AG04450 (cell line): ENCODE measurements at places on chromosomes 13 and 19.

GRCh38 chr19:55526216-55527196, 10.4 kb downstream of the SBK2 start:
- DNase-seq, result no peak

DNA sequence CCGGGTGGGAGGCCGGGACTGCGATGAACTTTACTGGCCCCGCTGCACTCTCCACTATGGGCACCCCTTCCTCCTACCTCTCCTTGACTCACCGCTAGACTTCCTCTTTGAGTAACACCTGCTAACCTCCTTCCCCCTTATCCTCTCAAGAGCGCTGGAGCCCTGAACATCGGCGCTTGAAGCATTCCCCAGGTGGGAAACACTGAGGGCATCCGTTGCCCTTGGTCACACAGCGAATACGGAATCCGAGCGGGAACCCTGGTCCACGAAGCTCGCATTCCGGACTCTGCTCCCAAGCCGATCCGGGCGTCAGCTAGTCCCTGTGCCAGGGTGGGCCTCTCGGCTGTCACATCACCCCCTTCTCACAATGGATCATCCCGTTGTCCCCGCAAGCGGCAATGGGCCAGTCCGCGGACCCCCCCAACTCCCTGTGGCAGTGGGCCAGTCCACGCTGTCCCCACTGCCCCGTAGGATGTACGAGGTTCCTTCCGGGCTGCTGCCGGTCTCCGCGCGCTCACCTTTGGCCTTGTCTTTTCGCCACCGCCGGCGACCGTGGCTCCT, 4.2 kb downstream of the LIPE start:
- DNase-seq, result no peak

GRCh38 chr19:45922281-45922680, 7.7 kb upstream of the NANOS2 start:
- no peak for DNase-seq

GRCh38 chr19:45883881-45884681, 1.9 kb downstream of the IRF2BP1 start:
- DNase-seq, result no peak

DNA sequence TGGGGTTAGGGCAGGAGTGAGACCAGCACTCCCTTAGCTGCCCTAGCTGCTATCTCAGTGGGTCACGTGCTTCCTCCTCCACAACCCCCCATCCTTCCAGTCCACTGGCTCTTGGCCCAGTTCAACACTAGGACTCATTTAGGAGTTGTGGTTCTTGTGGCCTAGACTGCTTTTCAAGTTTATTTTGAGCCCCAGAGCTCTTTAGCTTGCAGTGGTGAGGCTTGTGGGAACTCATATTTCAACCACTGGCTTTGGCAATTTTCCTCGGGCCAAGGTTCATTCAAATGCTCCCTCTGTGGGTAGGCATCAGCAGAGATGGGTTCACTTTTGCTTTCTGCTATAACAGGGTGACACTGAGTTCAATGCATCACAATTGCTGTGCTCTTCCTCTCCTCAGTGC, 436.2 kb upstream of the SLITRK5 start:
- DNase-seq, result no peak

GRCh38 chr13:99442273-99442895, 58.9 kb upstream of the TM9SF2 start:
- no peak for DNase-seq

DNA sequence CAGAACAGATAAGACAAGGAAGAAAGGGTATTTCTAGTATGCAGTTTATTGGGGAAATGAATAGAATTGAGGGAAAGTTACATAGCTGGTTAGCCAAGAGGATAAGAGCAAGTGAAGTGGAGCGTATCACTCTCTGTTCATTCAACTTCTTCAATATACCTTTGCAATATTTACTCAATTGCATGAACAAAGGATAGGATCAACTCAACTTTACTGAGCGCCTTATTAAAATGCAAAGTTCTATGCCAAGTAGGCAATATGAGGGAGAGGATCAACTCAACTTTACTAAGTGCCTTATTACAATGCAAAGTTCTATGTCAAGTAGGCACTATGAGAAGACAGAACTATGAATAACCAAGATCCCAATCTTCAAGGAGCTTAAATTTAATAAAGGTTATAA, 43.9 kb downstream of the ZC3H13 start:
- DNase-seq, result no peak

DNA sequence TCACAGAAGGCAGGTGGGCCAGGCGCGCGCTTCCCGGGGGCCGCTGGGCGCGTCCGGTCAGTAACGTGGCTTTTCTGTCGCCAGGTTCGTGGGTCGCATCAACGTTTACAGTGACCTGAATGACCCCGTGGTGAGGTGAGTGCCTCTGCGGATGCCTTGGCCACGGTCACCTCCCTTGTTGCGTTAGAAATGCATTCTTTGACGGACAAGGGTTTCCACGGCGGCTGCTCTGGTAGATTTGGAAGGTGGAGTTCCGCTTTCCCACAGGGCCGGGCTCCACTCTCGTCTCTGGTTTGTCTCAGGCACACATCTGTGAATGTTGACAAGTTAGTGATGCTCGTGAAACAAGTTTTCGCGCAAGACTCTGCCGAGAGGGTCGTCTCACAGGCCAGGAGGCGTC, 130.0 kb downstream of the ATP11A start:
- DNase-seq, result no peak

DNA sequence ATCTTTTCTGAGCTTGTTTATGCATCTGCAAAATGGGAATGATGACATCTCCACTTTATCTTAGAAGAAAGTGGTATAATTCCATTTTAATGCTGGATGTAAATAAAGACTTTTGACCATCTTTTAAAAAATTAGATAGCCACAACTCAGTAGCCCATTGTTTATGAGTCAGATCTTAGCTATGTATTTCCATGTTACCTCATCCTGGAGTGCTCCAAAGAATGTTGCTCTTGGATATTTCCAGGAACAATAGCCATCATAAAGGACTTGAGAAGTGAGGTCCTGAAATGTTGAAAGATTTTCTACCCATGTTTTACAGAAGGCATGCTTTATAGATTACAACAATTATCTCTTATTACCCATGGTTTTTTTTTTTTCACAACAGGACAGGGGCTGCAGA, 229.3 kb upstream of the EDNRB start:
- DNase-seq, result peak; percentile 27

GRCh38 chr19:10085641-10086590, at the start of gene SHFL:
TSS of gene SHFL (plus strand) at chr19:10086317. CDS start at chr19:10086428, 111 bp downstream.
- DNase-seq, result no peak

- no peak for DNase-seq
Measured at GRCh38 chr19:32208060-32208459, 137.3 kb upstream of the ZNF507 start.

DNA sequence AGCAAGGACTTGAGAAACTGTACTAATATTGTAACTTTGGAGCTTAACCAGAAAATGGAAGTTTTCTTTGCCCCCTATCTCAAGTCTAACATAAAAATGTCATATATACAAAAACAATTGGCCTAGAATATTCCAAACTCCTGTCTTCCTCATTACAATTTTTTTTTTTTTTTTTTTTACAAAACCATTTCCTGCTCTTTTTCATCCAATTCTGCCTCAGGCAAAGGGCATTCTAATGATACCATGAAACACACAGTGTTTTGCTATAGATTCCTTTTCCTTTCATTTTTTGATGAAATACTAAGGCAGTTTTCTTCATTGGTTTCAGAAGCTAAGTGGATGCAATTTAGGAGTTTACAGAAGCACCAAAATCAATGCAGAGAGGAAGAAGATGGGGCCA, 119.7 kb downstream of the LHFPL6 start:
- DNase-seq, result no peak

GRCh38 chr19:46604781-46605355, 3.7 kb downstream of the CALM3 start:
- DNase-seq, result no peak

- DNase-seq, result no peak
Measured at GRCh38 chr13:94431987-94432386, 47.5 kb downstream of the DCT start.

- peak; percentile 90 for DNase-seq
Measured at GRCh38 chr19:48283908-48284307, 14.0 kb downstream of the ZNF114 start.

DNA sequence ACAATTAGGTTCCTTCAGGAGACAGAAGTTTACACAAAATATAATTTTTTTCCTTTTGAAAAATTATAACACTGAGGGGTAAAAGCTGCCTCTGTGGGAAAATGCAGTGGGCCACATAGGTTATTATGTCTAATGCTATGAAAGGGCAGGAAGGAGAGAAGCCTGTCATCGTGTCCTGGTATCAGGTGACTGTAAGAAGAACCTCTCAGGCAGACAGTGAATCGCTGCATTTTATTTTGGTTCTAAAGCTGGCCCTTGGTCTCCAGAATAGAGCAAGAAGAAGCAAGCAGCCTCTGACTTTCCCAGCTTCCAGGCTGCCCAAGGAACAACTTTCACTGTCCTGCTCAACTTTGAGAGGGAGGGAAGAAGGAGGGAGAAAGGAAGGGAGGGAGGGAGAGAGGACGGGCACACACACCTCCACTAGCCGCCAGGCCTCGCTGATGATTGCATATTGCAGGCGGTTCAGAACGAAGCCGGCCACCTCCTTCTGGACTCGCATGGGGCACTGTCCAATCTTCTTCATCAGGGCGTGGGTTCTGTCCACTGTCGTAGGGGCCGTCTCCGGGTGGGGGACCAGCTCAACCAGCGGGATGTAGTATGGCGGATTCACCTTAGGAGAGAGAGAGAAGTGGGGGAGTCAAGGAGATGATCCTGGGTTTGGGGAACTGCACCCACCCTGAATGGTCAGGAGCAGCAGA, 93.8 kb downstream of the CRYL1 start:
- no peak for DNase-seq

- no peak for DNase-seq
Measured at GRCh38 chr13:107076801-107077200, 508.9 kb upstream of the ARGLU1 start.

DNA sequence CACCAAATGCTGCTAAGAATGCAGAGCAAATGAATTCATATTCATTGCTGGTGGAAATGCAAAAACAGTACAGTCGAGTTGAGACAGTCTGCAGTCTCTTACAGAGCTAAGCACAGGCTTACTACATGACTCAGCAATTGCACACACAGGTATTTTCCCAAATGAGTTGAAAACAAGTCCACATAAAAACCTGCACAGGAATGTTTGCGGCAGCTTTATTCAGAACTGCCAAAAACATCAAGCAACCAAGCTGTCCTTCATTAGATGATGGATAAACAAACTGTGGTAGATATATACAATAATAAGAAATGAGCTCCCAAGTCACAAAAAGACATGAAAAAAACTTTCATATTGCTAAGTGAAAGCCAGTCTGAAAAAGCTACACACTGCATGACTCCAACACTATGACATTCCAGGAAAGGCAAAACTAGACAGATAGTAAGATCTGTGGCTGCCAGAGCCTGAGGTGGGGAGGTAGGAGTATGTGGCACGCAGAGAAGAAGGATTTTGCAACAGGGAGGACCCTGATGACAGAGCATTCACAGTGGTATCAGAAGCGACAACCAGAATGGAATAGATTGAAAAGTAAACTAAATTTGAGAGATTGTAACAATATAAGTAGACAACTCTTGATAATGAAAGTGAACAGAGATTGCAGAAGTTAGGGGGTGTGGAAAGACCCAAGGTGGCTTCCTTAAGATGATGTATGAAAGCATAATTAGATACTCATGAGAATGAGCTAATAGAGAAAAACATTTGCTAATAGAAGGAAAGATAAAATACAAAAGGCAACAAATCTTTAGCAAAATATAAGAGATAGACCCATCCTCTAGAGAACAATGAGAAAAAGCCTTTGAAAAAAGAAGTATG, 52.7 kb downstream of the TSC22D1 start:
- peak; percentile 32 for DNase-seq

DNA sequence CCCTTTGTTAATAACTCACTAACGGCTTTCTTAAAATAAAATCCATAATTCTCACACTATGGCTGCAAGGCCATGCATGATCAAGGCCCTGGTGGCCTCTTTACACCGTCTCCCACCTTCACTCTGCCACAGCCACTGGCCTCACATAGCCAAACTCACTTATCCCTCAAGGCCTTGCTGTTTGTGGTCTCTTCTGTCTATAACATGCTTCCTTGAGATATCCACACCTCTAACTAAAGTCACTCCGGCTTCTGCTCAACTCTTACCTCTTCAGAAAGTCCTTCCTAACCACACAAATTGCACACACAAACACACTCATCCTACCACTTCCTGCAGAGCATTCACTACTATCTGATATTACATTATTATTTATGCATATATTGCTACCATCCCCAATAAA, 262.5 kb downstream of the DIAPH3 start:
- no peak for DNase-seq

DNA sequence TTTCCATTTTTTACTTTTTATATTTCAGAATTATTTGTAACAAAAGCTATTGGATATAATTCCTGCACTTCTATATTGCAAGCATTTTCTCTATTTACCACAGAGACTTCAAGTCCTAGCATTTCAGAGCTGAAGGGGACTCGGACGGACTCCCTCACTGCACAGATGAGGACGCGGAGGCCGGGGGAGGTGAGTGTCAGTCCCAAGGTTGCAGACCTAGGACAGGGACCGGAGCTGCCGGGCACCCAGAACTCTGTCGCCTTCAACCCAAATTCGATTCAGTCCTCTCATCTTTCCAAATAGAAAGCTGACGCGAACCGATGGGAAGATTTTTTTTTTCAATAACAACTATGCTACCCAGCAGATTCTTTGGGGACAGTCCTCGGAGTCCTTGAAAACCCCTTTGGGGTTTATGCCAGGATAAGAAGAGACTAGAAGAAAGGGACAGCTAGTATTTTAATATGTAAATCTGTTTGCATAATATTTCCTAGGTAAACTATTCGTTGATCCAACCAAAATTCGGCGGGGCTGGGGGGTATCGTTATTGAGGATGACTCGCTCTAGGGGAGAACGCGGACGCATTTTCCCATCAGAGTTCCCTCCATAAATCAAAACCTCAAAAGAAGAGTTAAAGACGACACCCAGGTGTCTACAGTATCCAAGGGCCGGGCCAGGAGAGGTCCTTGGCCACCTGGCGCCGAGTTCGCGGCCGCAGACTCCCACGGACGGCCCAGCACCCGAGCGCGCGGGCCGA, 803 bp downstream of the FLT3 start:
- DNase-seq, result no peak

- no peak for DNase-seq
Measured at GRCh38 chr19:2428321-2428690, 920 bp upstream of the TIMM13 start.

GRCh38 chr13:31199527-31199848, 287 bp upstream of the B3GLCT start:
- DNase-seq, result no peak

- DNase-seq, result no peak
Measured at GRCh38 chr13:79681069-79681468, 200.1 kb downstream of the NDFIP2 start.
